ENCODE measurements at places on chromosomes 5 and 9.

GRCh38 chr9:129568560-129569501, 52.1 kb downstream of the C9orf50 start:
- peak; percentile 71 for DNase-seq

DNA sequence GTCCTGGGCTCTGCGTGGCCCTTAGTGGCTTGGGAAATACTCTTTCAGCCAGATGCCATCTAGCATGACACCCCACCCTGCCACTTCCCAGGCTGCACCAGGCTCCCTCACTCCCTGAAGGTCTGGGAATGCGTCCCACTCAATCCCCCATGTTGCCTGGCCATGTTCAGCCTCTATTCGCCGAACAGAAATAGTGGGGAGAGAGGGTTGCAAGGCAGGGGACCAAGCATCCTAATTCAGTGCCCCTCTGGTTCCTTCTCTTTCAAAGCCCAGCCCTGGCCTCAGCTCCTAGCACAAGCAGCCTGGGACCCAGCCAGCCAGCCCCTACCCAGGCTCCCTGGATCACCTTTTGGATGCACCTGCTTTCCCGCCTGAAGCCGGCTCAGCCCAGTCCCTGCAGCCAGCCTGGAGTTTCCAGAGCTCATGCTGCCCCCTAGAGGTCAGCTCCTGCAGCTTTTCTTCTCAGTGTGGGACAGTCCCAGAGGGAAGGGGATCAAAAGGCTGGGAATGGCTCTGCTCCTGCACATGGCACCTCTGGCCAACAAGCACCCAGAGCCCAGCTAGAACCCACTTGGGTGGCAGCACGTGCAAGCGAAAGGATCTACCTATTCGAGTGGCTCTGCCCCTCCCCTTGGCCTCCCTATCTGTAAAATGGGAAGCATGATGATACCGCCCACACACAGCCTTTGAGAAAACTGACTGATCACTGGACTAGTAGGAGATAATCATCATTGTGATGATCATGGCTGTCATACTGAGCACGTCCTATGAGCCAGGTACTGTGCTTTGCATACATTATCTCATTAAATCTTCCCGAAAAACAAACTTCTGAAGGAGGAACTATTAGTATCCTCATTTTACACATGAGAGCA, 48.7 kb upstream of the C5orf58 start:
- peak; percentile 54 for DNase-seq

DNA sequence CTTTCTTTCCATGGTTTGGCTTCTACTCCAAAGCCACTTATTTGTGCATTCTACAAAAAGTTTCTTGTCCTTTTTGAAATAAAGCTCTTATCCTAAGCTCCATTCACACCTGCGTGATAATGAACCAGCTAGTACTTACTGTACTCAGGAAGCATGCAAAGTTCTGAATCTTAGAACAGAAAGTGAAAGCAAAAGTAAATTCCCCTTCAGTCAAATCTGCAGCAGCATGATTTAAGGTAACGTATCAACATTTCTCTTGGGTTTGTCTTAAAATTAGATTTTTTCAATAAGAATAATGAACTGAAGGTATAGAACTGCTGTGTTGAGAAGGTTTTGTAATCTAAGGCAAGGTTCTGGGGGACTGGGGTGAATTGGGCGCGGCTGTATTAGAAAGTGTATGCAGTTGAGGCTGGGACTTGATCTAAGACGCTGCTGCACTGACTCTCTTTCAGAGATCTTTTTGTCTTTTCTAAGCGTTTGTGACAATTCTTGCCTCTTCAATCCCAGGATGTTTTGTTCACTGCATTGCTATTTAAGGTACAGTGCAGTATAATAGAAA, at the start of gene ERAP2:
Gene ERAP2, plus strand, starts transcription at position 209 of the 559 bp plus-strand sequence. CDS start 3,186 bp downstream, outside the sequence.
- DNase-seq: no peak

DNA sequence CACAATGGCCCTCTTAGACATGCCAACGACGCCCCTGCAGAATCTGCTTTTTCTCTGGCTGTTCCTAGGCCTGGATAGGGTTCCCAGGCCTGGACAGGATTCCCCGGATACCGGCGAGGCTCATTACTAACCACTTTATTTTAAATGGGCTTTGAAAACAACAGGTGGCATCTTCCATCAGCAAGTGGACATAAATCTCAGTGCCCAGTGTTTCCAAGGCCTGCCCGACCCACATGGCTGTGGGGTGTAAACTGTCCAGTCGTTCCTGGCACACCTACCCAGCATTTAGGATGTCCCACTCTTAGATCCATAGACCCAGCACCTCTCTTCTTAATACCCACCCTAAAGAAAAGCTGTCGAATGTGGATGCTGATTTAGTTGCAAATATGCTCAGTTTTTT, 896 bp downstream of the CMBL start:
- no peak for DNase-seq

DNA sequence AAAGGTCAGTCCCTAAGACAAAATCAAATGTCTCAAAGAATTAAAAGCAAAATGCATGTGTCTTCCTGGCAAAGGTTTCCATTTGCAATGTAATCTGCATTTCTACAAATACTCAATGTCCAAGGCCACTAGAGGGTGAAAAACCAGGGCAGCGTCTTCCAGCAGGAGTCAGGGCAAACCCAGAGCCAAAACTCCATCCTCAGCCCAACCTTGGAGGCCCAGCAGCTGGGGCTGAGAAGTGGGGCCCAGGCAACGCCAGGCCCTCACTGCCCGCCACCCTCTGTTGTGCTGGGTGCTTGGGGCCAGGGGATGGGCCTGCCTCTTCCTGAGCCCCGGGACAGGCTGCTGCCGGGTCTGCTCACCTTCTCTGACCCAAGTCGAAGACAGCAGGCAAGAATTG, 200.1 kb downstream of the PAX5 start:
- no peak for DNase-seq

GRCh38 chr5:172760959-172761358, 10.0 kb downstream of the DUSP1 start:
- DNase-seq: no peak

DNA sequence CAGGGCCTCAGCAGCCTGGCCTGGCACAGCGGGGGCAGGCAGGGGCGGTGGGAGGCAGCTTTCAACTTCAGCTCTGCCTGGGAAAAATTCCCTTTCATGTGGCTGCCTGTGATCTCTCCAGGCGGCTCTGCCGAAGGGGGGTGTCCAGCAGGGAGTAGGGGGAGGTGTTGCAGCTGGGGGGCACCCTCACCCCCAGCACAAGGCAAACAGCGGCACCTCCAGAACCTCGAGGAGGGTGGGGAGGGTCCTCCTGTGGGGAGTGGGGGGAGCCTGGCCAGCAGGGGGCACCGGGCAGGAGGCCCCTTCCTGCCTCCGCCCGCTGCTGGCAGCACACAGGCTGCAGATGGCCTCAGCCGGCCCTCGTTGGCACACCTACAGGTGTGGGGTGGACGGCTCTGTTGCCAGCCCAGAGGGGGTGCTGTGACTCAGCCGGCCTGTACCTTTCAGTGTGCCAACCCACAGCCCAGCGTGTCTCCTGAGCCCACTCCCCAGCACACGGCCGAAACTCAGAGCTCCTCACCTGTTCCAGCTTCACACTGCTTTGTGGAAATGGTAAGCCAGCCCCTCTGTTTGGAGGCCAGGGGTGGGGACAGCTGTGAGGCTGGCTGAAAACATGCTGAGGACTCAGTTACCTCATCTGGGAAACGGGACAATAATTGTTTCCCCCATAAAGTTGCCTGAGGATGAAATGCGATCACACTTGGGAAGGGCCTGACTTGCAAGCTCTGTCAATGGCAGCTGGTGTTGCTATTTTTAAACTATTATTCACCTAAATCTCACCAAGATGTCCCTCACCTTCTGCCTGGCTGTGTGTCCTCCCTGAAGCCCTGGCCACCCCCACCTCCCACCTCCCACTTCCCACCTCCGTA, 37.0 kb downstream of the CXXC5 start:
- no peak for DNase-seq

- peak; percentile 56 for DNase-seq
Observed at GRCh38 chr9:100595391-100596199, 17.7 kb downstream of the CAVIN4 start.

DNA sequence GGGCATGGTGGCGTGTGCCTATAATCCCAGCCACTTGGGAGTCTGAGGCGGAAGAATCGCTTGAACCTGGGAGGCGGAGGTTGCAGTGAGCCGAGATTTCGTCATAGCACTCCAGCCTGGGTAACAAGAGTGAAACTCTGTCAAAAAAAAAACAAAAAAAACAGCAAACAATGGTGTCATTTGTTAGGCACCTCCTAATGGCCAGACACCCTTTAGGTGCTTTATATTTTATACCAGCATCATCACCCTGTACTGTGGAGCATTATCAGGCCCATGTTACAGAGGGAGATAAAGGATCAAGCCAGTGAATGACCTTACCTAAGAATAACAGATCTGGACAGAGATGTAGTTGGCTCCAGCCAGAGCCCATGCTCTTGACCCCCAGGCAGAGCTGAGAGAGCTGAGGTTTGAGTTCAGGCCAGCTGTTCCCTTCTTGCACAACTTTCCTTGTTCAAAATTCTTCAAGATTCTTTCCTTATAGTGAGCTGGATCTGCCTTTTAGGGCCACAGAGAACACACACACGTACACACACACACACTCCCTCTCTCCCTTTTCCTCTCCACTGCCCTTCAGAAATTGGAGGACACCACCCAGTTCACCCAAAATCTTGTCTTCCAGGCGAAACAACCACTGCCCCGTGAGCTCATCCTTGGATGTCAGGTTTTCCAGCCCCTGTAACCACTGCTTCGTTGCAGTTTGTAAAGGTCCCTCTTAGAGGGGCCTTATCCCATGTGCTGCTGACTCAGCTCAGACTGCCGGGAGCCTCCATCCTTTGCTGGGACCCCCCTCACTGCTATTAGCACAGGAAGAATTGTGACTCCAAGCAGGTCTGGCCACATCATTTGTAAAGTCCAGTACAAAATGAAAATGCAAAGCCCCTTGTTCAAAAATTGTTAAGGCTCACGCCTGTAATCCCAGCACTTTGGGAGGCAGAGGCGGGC, 10.4 kb upstream of the PTGES start:
- no peak for DNase-seq

GRCh38 chr5:88952996-88953643, 70.1 kb upstream of the MEF2C start:
- DNase-seq: no peak

GRCh38 chr9:27362447-27363210, 65.7 kb upstream of the EQTN start:
- DNase-seq: peak; percentile 35

- no peak for DNase-seq
Observed at GRCh38 chr5:104016646-104017045, 454.1 kb upstream of the NUDT12 start.

GRCh38 chr5:72543811-72544210, 36.6 kb upstream of the ZNF366 start:
- no peak for DNase-seq

DNA sequence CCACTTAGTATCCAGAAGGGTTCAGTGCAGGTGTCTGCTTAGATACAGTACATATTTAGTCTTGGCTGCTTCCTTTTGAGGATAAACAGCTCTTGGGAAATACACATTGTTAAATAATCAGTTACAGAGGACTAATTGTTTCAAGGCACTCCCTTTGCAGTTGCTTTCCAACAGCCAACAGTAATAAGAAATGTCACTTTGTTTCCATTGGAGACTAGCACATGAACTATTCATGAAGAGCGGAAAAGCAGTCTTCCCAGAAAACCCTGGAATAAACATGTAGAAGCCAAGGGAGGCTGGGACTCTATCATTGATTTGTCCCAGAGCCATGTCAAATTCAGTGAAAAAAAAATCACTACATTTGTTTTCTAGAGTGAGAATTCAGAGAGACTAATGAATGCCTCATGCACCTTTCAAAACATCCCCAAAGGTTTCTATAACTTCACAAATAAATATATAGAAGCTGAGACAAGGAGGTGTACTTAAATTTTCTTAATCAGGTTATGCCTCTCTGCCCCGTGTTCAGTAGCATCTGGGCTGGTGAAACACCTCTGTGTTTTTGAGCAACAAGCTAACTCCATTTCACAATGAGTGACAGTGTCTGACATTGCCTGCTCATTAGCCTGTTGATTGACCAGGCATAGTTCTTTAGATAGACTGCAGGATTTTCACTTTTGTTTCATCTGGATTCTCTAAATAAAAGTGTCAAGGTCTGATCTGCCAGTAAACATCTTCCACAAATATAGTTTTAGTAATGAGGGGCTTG, 271.5 kb downstream of the ARRDC3 start:
- no peak for DNase-seq

GRCh38 chr9:761176-761792, 80.2 kb upstream of the DMRT1 start:
- DNase-seq: no peak
